ENCODE measurements at places on chromosomes 6 and 20. TPM values are rescaled to one million over a fixed set of nuclear protein-coding genes. Genes with fewer than 3 reads are reported as not detected.

Gene SCUBE3
- 0.01 TPM for polyA plus RNA-seq

Gene FAM209B
- polyA plus RNA-seq, result 0.14 TPM

Gene OVOL2
- not detected for polyA plus RNA-seq

Gene BCAS1
- 1.9 TPM for polyA plus RNA-seq

Gene RHAG
- polyA plus RNA-seq, result 0.03 TPM

Gene CCN6
- not detected for polyA plus RNA-seq

Gene ANKRD66
- polyA plus RNA-seq, result not detected
